WERI-Rb-1 (cell line): ENCODE measurements at places on chromosomes 7 and 10.

DNA sequence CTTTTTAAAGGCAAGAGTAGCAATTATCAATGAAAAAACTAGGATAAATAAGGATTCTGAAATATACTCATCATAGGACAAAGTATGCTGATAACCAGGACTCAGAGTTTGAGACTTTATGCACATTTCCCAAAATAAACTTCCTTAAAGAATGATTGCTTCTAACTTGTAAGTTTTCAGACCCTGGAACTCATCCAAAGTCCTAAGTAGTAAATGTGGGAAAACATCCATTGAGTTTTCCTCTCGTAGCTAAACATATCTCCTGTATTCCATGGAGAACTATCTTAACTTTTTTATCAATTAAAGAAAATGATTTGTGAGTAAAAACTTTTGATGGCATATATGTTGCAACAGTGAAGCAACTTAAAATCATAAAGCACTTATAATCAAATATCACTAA is 285.2 kb upstream of the KLF6 start:
- no peak for DNase-seq

GRCh38 chr10:101987136-101987535 is 68.8 kb downstream of the ARMH3 start:
- DNase-seq: no peak

- DNase-seq: no peak
Observed at GRCh38 chr10:6669269-6669859, 89.3 kb upstream of the PRKCQ start.

DNA sequence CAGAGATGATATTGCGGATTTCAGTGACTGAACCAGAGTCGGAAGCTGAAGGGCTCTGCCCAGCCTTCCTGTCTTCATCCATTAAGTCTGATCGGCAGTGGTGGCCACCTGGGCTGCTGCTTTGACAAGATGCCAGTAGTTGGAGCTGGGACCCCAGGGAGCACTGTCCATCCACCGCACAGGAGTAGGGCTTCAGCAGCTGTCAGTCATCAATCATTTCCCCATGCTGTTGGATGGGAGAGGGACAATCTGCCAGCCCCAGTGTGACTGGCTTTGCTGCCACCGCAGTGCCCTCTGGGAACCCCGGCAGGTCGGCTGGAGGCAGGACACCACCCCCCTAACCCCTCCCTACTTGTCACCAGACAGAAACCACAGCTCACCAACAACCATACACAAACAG is 23.0 kb upstream of the GPR146 start:
- no peak for DNase-seq

DNA sequence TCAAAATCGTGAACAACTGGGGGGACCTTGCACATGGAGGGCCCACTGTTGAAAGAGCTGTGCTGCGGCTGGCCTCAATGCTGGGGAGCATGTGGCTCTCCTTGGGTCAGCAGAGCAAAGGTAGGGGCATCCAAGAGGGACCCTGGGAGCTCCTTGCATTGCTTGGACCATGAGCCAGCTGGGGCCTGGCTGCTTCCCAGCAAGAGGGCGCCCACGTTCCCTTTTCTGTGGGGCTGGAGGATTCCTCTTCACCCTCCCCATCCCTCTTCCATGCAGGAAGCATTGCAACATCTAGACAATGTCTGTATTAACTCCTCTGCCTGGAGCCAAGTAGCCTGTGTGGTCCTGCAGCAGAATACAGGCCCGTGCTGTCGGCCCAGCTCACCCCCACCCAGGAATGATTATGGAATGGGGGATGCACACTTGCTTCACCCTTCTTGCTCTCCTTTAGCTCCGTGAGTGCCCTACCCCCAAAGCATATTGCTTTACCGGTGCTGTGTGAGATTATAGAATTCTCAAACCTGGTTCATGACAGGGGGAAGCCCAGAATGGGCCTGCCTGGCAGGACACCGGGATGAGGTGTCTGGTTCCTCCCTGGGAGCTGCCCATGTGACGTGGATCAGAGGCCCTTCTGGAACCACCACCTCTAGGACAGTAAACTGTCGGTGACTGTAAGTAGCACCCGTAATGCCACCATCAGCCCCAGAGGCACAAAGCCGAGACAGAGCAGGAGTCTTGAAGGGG is 61.9 kb downstream of the SYPL1 start:
- DNase-seq: peak; percentile 37

DNA sequence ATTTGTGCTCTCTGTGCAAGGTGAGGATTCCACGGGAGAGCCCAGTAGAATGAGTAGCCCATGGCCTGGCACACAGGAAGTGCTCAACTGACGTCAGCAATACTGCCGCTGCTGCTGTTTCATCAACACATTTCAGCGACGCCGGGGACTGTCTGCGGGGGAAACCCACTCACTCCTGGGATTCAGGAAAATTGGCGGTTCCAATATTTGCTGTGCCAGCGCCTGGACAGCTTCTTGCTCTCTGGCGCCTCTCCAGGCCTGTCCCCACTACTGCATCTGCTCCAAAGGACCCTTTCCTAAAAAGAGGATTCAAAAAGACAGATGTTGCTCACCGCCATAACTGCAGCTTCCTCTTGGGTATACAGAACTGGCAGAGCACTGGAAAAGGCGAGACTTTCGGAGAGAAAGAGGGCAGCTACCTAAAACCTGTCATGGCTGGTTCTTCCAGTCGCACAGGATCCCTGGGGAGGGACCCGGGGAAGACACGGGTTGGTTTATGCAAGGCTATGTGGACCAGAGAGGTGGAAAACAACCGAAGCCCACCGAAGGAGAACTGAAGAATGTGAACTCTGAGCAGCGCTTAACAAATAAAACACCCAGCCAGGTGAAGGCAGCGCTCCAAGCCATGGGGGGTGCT is 39.7 kb upstream of the ENO4 start:
- DNase-seq: no peak
